ENCODE measurements at places on chromosomes 16 and 17.

- DNase-seq, result no peak
Measured at GRCh38 chr16:5509794-5510193, 412.2 kb upstream of the EEF2KMT start.

DNA sequence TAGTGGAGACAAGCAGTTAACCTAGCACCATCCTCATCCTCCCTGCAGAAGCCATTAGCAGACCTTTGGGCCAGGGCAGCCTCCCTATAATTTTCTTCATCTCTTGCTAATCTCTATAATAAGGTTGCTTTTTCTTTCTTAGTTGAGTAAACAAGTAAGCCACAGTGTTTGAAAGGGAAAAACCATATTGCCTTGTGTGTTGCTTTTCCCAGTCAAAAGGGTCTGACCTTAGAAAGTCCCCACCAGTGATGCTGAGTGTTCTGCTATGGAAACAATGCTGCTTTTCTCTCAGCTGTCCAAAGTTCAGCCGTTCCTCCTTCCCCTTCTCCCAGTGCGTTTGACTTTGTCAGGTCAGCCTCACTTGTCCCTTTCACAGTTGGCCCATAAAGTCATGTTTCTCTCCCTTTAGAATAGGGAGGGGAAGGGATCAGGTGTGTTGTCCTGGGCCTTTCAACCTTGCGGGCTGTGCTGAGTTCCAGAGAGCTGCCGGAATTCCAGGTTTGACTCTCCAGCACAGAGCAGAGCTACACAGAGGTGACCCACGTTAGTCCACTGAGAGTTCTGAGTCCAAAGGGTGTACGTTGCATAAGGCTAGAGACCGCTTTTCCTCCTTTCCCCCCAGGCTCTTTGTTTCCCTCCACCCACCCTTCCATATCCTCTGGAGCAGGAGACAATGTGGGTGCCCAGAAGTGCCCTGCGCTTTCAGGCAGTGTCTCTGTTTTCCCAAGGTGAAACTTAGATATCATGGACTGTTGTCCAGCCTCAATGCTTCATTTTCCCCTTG, 15.9 kb upstream of the CLEC18C start:
- no peak for DNase-seq

DNA sequence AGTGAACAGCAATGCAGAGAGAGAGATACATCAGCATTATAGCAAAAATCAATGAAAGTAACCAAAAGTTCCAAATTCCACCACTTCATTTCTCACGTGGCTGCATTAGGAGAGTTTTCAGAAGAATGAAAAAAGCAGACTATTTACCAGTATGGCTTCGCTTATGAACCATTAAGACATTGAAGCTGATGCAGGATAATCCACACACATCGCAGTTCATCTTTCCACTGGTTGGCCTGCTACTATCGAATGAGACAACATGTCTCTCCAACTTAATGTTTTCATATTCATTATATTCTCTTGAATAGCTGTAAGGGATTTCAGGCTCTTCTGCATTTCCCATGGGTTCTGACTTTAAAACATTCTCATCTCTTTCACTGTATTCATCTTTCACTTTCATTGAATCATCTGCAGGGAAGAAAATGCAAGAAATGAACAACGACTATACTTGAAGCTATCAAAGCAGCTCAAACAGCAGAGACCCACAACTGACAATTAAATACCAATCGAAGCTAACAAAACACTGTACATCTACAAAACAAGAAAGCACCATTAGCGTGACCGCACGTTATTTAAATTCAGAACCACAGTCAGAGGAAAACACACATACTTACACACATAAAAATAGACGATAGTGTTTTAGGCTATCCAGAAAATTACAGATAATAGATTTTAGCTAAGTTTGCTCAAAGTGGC, 54.9 kb downstream of the GRB7 start:
- no peak for DNase-seq

- DNase-seq, result peak; percentile 63
Measured at GRCh38 chr16:24729951-24730815, 732 bp downstream of the TNRC6A start.

DNA sequence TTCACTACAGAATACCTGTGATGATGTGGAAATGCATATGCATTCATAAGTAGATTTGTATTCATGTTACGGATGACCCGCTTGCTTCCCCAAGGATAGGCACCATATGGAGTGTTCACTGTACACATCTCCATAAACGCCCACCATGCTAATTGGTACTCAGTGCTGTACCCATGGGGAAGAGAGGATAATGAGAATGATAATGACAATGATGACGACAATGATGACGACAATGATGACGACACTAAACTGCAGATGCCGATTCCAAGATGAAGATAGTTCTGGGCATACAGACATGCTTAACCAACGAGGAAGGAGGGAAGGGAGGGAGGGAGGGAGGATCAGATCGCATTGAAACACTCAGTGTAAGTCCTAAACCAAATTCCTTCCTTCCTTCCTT, 26.5 kb upstream of the ZFHX3 start:
- DNase-seq, result no peak
